ENCODE measurements at places on chromosomes 12 and 14.
A peak's percentile ranks its signal among the peaks of the same experiment; 100 is the strongest.

- DNase-seq: no peak
Observed at GRCh38 chr12:2924019-2924418, 33.3 kb downstream of the TULP3 start.

- DNase-seq: no peak
Observed at GRCh38 chr14:71686677-71687076, 245.6 kb upstream of the RGS6 start.

DNA sequence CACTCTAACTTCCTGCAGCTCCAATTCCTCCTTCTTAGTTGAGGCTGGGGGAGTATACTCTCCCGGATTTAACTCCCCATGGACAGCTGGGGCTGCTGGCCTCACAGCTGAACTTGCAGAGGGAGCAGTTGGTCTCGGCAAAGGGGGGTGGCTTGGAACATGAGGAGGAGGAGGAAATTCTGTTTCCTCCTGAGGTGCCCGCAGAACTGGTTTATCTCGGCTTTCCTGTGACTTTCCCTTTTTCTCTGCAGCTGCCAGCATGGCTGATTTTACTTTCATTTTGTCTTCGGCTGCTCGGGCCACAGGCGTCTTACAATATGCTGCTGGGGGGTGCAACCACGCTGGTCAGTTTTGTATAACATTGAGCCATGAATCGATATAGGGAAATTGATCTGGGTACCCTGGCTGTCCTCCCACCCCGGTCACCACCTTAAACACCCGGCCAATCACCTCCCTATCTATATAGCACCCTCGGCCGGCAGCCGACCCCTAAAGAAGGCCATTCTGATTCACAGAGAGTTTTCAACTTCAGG is 1317.6 kb downstream of the TMEM121 start:
- no peak for DNase-seq

- DNase-seq: no peak
Observed at GRCh38 chr12:3409662-3410061, 81.3 kb upstream of the PRMT8 start.

- DNase-seq: no peak
Observed at GRCh38 chr14:68331426-68331825, 461.4 kb downstream of the ZFP36L1 start.

DNA sequence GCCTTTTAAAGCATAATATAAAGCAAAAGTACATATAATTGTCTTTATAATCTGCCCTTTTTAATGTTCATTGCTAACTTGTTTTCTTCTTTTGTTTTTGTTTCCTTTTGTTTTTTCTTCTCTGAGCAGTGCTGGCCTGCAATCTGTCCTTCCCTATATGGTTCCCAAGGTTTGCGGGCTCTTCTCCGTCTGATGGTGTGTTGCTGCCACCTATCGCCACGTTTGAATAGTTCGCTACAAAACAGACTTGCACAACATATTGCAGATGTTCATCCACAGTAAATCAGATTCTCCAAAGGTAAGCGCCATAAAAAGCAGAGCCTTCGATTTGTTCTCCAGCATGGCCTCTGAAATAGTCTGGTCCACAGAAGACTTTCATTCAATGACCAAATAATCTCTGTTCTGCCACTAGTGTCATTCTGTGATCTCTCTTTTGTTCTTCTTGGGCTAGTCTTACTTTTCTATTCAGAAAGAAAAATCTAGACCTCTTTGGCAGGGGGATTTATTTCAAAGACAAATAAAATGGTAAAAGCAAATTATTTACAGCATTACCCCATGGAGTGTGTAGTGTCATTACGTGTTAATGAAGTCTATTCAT is 33.5 kb downstream of the C12orf50 start:
- peak; percentile 17 for DNase-seq

- DNase-seq: no peak
Observed at GRCh38 chr12:464484-465267, 4.9 kb downstream of the B4GALNT3 start.

DNA sequence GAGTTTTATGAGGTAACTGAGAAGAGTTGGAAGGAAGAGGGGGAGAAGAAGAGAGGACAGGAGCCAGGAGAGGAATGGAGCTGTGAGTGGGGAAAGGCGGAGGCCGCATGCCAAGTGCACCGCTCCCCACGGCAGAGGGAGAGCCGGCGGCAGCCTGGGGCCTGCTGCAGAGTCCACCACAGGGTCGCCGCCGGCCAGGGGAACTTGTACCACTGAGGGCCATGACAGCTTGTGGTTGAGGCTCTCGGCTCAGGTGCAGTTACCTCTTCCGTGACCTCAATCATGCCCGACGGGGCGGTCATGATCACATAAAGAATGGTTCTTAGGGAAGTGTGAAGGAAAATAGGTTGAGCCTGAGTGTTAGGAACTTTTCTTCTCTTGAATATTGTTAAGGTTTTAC is 325.0 kb downstream of the SNAPC1 start:
- DNase-seq: no peak

- DNase-seq: no peak
Observed at GRCh38 chr12:92118826-92119536, 26.7 kb downstream of the BTG1 start.

DNA sequence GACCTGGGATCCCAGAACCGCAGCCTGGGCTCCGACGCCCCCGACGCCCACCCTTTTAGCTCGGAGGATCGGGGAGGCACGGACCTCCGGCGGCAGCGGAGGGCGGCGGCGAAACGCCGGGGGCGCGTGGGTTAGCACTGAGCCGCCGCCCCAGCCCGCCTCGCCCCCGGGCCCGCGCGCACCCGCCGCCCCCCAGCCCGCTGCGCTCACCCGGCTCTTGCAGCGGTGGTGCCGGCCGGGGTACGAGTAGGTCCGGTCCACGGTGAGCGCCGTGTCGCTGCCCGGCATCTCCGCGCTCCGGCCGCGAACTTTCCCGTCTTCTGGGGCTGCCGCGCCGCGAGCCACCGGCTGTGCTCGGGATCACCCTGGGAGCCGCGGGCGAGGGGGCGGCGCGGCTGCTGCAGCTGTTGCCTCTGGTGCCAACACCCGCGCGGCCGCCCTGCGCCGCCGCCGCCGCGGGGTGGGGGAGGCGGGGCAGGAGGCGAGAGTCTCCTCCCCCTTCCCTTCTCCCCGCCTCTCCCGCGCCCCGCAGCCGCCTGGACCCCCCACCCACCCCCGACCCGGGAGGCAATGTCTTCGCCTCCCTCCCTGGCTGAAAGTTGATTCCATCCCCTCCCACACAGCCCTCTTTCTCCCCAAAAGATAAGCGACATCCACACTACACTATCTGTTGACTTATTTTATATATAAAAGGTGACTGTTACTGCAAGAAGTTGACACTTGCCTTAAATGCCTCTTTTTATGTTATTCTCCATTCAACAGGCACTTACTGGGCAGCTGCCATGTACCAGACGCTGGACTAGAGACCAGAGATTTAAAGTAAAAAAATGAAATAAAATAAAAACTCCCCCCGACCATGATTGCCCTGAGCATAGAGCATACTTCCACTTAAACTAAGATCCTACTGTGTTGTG is at the start of gene TMCC3:
TSS of gene TMCC3 (minus strand) at position 415 of the 914 bp plus-strand sequence. CDS start at position 288, 127 bp downstream.
- DNase-seq: no peak

DNA sequence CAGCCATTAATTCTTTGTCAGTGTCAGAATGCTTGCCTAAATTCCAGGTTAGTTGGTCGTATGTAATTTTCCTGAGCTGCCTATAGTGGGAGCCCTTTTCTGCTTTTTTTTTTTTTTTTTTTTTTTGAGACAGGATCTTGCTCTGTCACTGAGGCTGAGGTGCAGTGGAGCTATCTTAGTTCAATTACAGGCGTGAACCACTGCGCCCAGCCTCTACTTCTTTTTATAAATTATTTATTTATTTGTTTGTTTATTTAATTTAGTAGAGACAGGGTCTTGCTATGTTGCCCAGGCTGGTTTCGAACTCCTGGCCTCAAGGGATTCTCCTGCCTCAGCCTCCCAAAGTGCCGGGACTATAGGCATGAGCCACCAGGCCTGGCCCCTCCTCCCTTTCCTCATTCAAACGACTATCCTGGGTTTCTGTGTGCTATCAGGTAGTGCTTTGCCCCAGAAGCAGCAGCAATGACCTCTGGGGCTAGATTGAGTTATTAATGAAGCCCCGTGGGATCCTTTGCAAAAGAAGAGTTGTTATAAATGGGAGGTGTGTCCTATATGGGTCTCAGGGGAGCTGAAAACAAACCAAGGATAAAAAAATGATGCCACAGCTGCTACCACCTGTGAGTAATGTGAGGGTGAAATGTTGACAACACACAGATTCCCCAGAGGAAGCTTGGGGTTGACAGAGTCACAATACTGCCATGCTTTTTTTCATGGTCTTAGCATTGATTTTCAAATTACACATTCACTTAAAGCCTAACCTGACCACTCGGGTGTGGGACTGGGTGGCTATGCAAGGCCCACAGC is 34.6 kb upstream of the NFKBIA start:
- no peak for DNase-seq

- DNase-seq: no peak
Observed at GRCh38 chr12:42976122-42976521, 386.6 kb upstream of the PRICKLE1 start.

Data from stimulated activated CD4-positive, alpha-beta T cell treated with anti-CD3 and anti-CD28 coated beads, Interleukin-15, amount 100 ng/mL, for 48 hours (primary cell).